ENCODE measurements at places on chromosomes 11 and 22.

- no peak for DNase-seq
These were observed 908 bp downstream of the LIMK2 start for GRCh38 chr22:31212783-31213629.

DNA sequence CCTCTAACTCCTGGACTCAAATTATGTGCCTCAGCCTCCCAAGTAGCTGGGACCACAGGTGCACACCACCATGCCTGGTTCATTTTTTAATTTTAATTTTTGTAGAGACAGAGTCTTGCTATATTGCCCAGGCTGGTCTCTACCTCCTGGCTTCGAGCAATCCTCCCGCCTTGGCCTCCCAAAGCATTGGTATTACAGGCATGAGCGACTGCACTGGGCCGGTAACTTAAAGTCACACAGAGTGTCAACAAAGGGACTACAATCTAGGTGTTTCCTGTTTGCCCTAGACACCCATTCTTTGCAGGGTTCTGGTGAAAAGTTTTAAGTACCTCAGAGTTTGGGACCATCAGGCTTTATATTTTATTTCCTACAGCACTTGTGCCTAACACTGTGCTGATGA, 8.4 kb downstream of the UVRAG start:
- no peak for DNase-seq

GRCh38 chr22:33656808-33657628, 263.3 kb downstream of the LARGE1 start:
- no peak for DNase-seq

DNA sequence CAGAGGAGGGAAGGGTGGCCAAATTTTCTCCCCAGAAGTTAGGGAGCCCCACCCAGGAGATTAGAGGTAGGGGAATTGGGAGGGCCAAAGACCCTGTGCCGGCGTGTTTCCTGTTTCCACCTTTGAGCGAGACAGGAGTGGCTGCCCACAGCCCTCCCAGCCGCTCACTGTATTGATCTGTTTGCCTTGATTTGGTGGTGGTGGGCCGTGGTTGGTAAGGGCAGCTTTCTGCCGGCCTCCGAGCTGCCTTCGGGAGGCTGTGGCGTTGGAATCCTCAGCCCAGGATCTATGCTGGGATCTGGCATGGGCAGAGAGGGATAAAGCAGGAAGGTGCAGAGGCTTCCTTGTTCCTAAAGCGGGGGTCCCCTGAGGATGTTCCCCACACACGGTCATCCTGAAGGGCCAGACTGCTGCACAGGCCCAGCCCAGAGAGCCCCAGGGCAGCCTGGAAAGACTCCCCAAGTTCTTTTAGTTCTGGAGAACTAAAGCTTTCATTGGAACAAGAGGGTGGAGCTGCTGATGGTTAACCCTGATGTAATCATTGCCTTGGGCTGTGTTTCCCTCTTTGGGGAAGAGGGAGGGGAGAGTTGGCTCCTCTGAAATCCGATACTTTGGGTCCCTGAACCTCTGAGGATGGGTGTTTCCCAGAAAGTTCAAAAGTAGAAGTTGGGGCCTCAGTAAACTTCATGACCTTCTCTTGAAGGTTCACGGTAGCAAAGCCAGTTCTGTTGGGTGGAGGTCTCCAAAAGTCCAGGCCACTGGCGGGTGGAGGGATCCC, 7.2 kb downstream of the FAM83F start:
- DNase-seq = no peak

GRCh38 chr11:14422814-14423182, 63.8 kb upstream of the RRAS2 start:
- no peak for DNase-seq

DNA sequence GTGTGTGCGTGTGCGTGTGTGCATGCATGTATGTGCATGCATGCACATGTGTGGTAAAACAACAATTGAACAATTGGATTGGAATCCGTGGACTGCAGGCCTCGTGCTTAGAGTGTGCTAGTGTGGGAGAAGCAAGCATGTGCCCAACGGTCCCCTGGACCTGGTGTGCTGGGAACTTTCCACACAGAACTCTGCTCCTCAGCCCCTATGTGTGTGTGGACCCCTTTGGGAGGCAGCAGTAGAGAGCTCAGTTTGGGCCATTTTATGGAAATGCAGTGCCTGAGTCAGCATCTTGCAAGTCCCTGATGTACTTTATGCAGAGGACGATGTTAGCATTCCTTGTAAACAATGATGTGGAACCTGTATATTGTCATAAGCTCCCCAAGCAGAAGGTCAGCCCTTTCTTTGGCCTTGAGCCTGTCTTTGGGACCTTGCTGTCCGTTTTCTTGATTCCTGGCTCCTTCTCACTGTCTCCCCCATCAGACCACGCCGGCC, 167.3 kb downstream of the TBC1D22A start:
- DNase-seq = no peak
